ENCODE measurements at places on chromosomes 7 and 10. TPM values are rescaled to one million over a fixed set of nuclear protein-coding genes. Genes with fewer than 3 reads are reported as not detected.

- DNase-seq, result peak; percentile 47
These were observed at the start of gene MICALL2 for GRCh38 chr7:1458683-1459511. TSS of gene MICALL2 (minus strand) at chr7:1459470. CDS start at chr7:1459326, 144 bp downstream.

DNA sequence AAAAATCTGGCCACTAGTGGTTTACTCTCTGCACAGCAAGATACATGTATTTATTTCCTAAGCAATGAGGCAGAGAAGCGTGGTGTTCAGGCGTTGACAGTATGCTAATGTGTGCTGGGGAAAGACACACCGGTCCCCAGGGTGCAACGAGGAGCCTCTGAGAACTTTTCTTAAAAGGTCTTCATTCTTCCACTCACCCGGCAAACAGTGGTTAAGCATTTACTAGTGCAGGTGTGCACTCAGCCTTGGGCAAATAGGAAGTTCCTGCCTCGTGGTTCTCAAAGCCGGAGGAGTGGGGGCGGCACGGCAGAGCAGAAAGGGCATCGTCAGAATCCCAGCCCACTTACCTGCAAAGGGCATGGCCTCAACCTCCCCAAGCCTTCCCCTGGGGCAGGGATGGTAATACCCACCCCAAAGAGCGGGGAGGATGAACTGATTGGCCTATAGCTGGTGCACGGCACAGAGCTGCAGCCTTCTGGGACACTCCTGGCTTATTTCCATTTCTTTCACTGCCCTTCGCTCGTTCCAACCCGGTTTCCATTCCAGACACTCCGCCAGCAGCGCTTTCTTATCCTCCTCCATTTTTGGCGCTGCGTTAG lies 184.3 kb upstream of the CTBP2 start:
- DNase-seq, result no peak

DNA sequence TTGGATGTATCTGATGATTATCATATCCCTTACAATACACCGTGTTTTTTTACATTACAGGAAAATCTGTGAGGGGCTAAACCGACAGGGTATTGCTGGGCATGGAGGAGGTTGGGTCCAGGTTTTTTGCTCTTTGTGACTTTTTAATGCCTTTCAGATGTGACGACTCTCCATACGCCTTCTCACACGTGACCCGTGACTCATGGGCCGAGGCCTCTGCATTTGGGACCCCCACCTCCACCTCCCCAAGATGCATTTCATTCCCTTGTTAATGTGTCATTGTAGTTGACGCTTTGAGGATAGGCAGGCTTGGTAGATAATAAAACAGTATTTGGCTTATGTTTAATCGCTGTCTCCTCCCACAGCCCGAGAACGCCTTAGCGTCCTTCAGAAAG lies 95.3 kb downstream of the CUX1 start:
- DNase-seq, result no peak

The ACTR3C gene
- polyA plus RNA-seq, result 1.3 TPM

GRCh38 chr10:71193516-71193915 lies 18.9 kb upstream of the UNC5B start:
- DNase-seq, result no peak
